Activated CD8-positive, alpha-beta memory T cell treated with anti-CD3 and anti-CD28 coated beads, Interleukin-2, amount 10 ng/mL, durations not matched to agents 7 days and 5 days (primary cell): ENCODE measurements at places on chromosomes 6 and 20. TPM values are rescaled to one million over a fixed set of nuclear protein-coding genes. Genes with fewer than 3 reads are reported as not detected.

The SGK1 gene
- 36.5 TPM for total RNA-seq

The EDN1 gene
- total RNA-seq: not detected

The AFG1L gene
- 8.9 TPM for total RNA-seq

The HLA-DMA gene
- 57.9 TPM for total RNA-seq

The ZBP1 gene
- 56.8 TPM for total RNA-seq

The GJA1 gene
- total RNA-seq: not detected

The NINL gene
- total RNA-seq: 2.3 TPM

The BMP7 gene
- not detected for total RNA-seq

The STK4 gene
- 151 TPM for total RNA-seq

The SLC26A8 gene
- total RNA-seq: not detected

The ENPP1 gene
- 0.47 TPM for total RNA-seq

DNA sequence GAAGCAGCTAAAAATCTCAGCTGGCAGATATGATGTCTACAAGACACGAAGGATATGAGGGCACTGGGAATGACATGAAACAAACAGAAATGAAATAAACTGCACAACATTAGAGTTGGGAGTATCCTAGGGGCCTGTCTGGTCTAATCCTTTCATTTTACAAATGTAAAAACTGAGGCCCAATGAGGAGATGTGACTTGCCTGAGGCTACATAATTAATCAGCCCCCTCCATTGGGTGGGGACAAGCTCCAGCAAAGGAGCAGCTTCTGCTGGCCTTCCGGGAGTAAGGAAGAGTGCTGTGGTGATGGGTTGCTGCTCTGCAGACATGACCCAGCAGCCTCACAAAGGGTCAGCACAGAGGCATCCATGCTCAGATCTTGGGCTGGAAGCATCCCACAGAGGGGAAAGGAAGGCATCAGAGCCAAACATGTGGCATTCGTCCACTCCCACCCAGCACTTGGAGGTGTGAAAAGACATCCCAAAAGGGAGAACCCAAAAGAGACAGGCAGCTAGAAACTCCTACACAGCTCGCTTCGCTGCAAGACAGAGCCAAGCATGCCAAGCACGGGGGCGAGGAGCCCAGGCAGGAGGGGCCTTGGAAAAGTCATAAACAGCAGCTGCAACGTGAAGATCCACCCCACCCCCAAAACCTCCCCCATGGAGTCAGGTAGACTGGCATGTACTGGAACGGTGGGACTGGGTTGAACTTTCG is 183.7 kb downstream of the UNC5CL start:
- DNase-seq: no peak
- H3K27ac ChIP-seq: no peak overlapping the region
- peaks cover 5% of the 10 kb centered on the region for H3K4me1 ChIP-seq
- peaks cover 14% of the 10 kb centered on the region for H3K27me3 ChIP-seq
- no peak overlapping the region for H3K4me3 ChIP-seq

GRCh38 chr6:23390221-23390620 is 735.8 kb upstream of the NRSN1 start:
- no peak overlapping the region for H3K4me3 ChIP-seq
- no peaks in the 10 kb centered on the region for H3K27me3 ChIP-seq
- H3K27ac ChIP-seq: no peak overlapping the region

- H3K27ac ChIP-seq: no peak overlapping the region
- H3K4me3 ChIP-seq: no peak overlapping the region
- no peaks in the 10 kb centered on the region for H3K27me3 ChIP-seq
- peaks cover 2% of the 10 kb centered on the region for H3K4me1 ChIP-seq
- DNase-seq: no peak
These were observed 8.5 kb downstream of the RNF8 start for GRCh38 chr6:37362101-37362828.

- H3K27me3 ChIP-seq: no peaks in the 10 kb centered on the region
- peak overlapping the region; percentile 40 for H3K27ac ChIP-seq
- H3K4me1 ChIP-seq: peaks cover 45% of the 10 kb centered on the region
- H3K4me3 ChIP-seq: no peak overlapping the region
These were observed 10.5 kb downstream of the SYTL3 start for GRCh38 chr6:158660333-158660754.

DNA sequence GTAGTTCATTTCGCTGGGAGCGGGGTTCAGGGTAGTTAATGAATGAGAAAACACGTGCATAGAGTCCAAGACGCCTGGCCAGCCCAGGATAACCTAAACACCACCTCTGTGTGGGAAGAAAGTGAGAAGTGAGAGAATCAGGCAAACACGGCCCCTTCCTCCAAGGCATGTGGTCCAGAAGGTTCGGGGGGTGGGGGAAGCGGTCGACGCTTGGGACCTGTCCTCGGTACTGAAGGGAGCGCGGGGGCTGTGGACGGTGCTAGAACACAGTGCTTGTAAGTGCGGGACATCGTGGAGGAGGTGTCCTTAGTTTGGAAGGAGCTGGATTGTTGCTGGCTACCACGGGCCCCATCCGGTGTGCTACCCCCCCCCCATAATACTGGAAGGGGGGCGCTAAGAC is 1.7 kb upstream of the VSTM2L start:
- H3K27me3 ChIP-seq: peaks cover 51% of the 10 kb centered on the region
- no peak for DNase-seq
- no peak overlapping the region for H3K27ac ChIP-seq
- H3K4me1 ChIP-seq: peaks cover 9% of the 10 kb centered on the region

DNA sequence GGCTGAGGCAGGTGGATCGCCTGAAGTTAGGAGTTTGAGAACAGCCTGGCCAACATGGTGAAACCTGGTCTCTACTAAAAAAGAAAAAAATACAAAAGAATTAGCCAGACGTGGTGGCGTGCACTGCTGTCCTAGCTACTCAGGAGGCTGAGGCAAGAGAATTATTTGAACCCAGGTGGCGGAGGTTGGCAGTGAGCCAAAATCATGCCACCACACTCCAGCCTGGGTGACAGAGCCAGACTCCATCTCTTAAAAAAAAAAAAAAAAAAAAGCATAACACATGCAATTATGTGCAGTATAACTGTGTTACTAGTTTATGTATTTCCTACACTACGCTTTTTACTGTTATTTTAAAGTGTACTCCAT is 31.9 kb upstream of the FAM135A start:
- peaks cover 2% of the 10 kb centered on the region for H3K27me3 ChIP-seq
- no peak for DNase-seq
- H3K4me3 ChIP-seq: no peak overlapping the region
- H3K36me3 ChIP-seq: no peaks in the 10 kb centered on the region
- H3K27ac ChIP-seq: no peak overlapping the region

DNA sequence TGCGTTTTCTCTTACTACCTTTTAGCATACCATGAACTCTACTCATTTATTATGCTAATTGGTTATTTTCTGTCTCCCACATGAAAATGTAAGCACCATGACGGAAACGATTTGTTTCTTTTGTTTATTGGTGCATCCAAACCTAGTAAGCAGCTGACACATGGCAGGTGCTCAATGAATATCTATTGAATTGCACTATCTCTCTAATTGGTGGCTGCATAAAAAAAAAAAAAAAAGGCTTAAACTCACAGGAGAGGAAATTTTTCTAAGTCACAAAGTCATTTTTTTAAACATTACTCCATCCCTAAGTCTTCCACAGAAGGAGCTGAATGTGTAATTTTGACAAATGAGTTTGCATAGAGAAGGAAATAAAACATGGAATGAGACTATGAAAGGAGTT is 608.4 kb downstream of the PTPRT start:
- no peak overlapping the region for H3K4me3 ChIP-seq
- H3K4me1 ChIP-seq: no peaks in the 10 kb centered on the region
- no peak overlapping the region for H3K27ac ChIP-seq
- DNase-seq: no peak
- no peaks in the 10 kb centered on the region for H3K27me3 ChIP-seq

- no peak for DNase-seq
- H3K27ac ChIP-seq: no peak overlapping the region
- H3K27me3 ChIP-seq: no peaks in the 10 kb centered on the region
- no peaks in the 10 kb centered on the region for H3K4me1 ChIP-seq
- peaks cover 1% of the 10 kb centered on the region for H3K36me3 ChIP-seq
- H3K4me3 ChIP-seq: no peak overlapping the region
These were observed 337.0 kb downstream of the CDH26 start for GRCh38 chr20:60295214-60295613.

DNA sequence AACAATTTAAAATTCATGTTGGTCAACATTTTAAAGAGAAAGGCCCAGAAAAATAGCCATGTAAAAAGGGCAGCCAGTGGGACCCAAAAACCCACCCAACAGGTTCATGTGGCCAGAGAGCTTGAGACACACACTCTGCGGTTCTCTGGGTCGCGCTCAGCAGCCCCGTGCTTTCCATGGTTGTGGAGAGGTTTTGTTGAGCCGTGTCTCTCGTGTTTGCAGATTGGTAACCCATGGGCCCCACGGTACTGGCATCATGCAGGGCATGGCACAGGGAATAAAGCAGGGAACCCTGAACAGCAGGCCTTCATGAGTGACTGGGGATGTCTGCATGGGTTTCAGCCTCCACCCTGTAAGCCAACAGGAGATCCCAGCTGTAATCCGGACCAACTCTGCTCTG is 127.7 kb upstream of the CST7 start:
- H3K4me1 ChIP-seq: no peaks in the 10 kb centered on the region
- no peak overlapping the region for H3K27ac ChIP-seq
- H3K27me3 ChIP-seq: no peaks in the 10 kb centered on the region
- H3K4me3 ChIP-seq: no peak overlapping the region
- H3K36me3 ChIP-seq: no peaks in the 10 kb centered on the region

DNA sequence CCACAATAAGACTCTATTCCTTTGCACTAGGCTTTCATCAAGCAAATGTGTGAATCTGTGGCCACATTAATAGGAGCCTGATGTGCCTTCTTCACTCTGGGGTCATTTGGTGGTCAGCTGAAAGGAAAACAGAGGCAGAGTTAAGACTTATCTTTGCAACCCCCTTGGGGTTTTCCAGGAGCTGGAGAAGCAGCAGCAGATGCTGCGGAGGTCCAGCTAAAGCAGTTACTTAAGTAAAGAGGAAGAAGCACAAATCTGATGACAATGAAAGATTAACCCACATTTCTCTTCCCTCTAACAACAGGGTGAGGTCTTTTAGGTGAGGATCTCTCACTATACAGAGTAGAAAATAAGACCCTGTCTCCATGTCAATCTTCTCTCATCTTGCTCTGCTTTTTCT is 45.4 kb upstream of the QKI start:
- no peak overlapping the region for H3K4me3 ChIP-seq
- no peaks in the 10 kb centered on the region for H3K36me3 ChIP-seq

- peaks cover 20% of the 10 kb centered on the region for H3K27me3 ChIP-seq
- peaks cover 10% of the 10 kb centered on the region for H3K36me3 ChIP-seq
- H3K4me1 ChIP-seq: peaks cover 30% of the 10 kb centered on the region
- H3K27ac ChIP-seq: no peak overlapping the region
- H3K4me3 ChIP-seq: no peak overlapping the region
These were observed 50.3 kb downstream of the OR2B2 start for GRCh38 chr6:27861861-27862260.

DNA sequence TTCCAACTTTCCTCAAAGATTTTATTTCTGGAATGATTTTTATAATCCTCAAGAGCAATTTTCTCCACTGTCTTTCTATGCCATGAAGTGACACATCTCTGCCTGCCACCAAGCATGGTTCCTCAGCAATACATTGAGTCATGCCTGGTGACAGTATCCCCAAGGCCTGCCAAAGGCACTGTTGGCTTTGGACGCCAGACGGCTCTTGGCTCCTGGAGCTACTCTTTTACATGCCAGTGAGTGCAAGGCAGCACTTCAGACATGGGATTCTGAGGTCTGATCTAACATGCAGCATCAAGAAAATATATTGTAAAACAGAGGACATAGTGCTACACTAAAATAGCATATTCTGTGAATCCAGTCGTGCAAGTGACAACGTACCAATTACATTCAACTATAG is 20.1 kb upstream of the PLEKHG1 start:
- H3K36me3 ChIP-seq: no peaks in the 10 kb centered on the region
- peaks cover under 1% of the 10 kb centered on the region for H3K4me1 ChIP-seq
- H3K4me3 ChIP-seq: no peak overlapping the region

GRCh38 chr6:113329942-113330635 is 527.1 kb upstream of the MARCKS start:
- no peaks in the 10 kb centered on the region for H3K4me1 ChIP-seq
- DNase-seq: no peak
- H3K4me3 ChIP-seq: no peak overlapping the region
- no peaks in the 10 kb centered on the region for H3K27me3 ChIP-seq

- H3K27me3 ChIP-seq: no peaks in the 10 kb centered on the region
- no peaks in the 10 kb centered on the region for H3K4me1 ChIP-seq
- peaks cover 53% of the 10 kb centered on the region for H3K36me3 ChIP-seq
- no peak overlapping the region for H3K4me3 ChIP-seq
- DNase-seq: no peak
These were observed 23.6 kb downstream of the PGM3 start for GRCh38 chr6:83169511-83169910.

GRCh38 chr20:34328928-34329677 is 25.9 kb upstream of the AHCY start:
- H3K4me1 ChIP-seq: no peaks in the 10 kb centered on the region
- H3K4me3 ChIP-seq: no peak overlapping the region
- no peak overlapping the region for H3K27ac ChIP-seq
- H3K36me3 ChIP-seq: no peaks in the 10 kb centered on the region
- peaks cover 5% of the 10 kb centered on the region for H3K27me3 ChIP-seq

DNA sequence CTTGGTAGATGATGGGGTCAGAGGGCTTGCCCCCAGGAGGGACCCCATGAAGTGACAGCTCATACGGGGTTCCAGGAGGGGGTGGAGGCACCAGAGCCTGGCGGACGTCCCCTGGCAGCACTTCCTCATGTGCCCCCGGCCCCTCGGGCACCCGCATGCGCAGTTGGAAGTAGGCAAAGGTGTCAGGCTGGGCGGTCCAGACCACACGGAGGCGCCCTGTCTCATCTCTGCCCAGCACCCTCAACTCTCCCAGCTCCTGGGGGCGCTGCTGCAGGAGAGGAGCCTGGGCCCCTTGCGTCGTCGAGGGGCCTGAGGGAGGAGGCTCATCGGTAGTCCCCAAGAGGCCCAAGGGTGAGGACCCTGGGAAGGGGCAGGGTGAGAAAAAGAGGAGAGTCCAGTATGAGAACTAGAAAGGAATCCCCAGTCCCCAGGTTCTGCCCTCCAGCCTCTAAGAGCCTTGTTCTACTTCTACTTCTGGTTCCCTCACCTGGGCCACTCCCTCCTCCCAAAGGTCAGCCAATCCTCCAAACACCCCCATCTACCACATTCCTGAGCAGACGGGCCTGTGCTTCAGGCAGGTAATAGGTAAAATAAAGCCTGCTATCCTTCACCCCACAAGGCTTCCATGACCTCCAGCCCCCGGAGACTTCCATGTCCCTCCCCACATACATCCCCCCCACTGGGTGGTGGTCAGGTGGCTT is 23.2 kb downstream of the TNXB start:
- H3K27ac ChIP-seq: no peak overlapping the region
- no peak overlapping the region for H3K4me3 ChIP-seq
- H3K36me3 ChIP-seq: no peaks in the 10 kb centered on the region
- H3K27me3 ChIP-seq: peaks cover 68% of the 10 kb centered on the region
- peaks cover 13% of the 10 kb centered on the region for H3K4me1 ChIP-seq

DNA sequence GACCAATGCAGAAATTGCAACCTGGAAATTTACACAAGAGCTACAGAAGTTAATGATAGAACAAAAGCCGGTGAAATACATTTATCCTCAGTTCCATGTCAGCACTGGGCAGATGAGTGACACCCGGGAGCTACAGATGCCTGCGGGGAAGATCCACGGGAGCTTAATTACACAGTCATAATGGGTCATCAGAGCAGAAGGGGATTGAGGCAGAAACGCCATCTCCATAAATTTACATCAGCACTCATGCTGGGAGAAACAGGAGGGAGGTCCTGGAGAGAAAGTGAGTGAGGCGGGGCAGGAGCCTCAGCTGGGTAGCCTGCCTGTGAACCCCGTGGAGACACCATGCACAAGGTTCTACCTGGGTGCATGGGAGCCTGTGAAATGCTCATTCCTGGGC is 37.6 kb upstream of the CST7 start:
- H3K36me3 ChIP-seq: no peaks in the 10 kb centered on the region
- H3K4me1 ChIP-seq: no peaks in the 10 kb centered on the region
- DNase-seq: peak; percentile 32
- H3K4me3 ChIP-seq: no peak overlapping the region
- H3K27me3 ChIP-seq: peaks cover 3% of the 10 kb centered on the region
